ENCODE measurements at places on chromosomes 2 and 18. TPM values are rescaled to one million over a fixed set of nuclear protein-coding genes. Genes with fewer than 3 reads are reported as not detected.

Gene CTAGE1
- total RNA-seq: not detected

Gene CNTNAP5
- not detected for total RNA-seq

- no peak for DNase-seq
These were observed 15.9 kb upstream of the SIX3 start for GRCh38 chr2:44925561-44926136.

GRCh38 chr2:110115291-110116032 is at the start of gene MALL:
Gene MALL (minus strand): TSS chr2:110115822. CDS start chr2:110115792, 30 bp downstream.
- DNase-seq: peak; percentile 76

DNA sequence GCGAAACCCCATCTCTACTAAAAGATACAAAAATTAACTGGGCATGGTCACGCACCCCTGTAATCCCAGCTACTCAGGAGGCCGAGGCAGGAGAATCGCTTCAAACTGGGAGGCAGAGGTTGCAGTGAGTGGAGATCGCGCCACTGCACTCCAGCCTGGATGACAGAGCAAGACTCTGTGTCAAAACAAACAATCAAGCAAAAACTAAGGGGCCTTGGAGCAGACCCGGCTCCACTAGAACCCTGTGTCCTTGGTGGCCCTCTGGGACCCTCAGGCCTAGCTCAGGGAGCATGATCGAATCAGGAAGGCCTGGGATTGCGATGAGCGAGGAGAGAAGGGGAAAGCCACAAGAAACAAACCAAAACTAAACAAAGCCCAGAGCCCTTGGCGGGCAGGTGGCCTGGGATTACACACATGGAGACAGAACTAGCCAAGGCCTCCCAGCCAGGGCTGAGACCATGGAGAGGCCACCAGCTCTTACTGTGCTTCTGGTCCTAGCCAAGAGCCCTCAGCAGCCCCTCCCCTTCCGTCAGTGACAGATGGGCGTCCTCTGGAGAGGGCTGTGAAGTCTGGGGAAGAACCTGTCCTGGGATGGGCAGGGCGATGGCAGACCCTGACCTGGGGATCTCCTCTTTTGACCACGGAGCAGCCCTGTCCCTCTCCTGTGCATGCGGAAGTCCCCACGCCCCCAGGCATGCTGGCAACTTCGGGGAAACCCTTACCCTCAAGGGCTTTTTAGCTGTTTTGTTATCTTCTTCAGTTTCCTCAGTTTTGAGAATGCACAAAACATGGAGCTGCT is 27.4 kb upstream of the CATIP start:
- DNase-seq: no peak

Measured in right cardiac atrium (tissue), 5 donors.